ENCODE measurements at places on chromosomes 6 and 20. TPM values are rescaled to one million over a fixed set of nuclear protein-coding genes. Genes with fewer than 3 reads are reported as not detected.

Gene EDN3
- 1.1 TPM for total RNA-seq

Gene CDKN1A
- total RNA-seq = 13.1 TPM

DNA sequence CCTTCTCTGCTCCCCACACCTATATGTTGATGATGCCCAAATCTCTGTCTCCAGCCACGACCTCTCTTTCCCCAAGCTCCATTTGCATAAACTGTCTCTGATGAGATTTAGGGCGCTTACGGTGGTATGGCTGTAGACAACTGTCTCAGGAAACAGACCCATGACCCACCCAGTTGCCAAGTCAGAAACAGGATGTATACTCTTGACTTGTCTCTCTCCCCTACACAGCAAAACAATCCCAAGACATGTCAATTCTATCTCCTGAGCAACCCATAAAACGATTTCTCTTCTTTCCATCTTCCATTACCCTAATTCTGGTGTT is 13.9 kb downstream of the GNL1 start:
- no peaks in the 10 kb centered on the region for H3K27me3 ChIP-seq
- peaks cover 9% of the 10 kb centered on the region for H3K4me1 ChIP-seq
- H3K27ac ChIP-seq = peak overlapping the region; percentile 69

GRCh38 chr20:51531712-51532456 is 10.6 kb downstream of the NFATC2 start:
- no peaks in the 10 kb centered on the region for H3K36me3 ChIP-seq
- H3K4me1 ChIP-seq = no peaks in the 10 kb centered on the region
- H3K27me3 ChIP-seq = no peaks in the 10 kb centered on the region
- H3K4me3 ChIP-seq = no peak overlapping the region
- no peak for DNase-seq

GRCh38 chr20:45266977-45267376 is 12.6 kb upstream of the SLPI start:
- H3K4me1 ChIP-seq = no peaks in the 10 kb centered on the region
- no peaks in the 10 kb centered on the region for H3K27me3 ChIP-seq

All from thymus (tissue), 14 donors.